Mucosa of descending colon (tissue), 3 donors: ENCODE measurements at places on chromosomes 16 and 17. TPM values are rescaled to one million over a fixed set of nuclear protein-coding genes. Genes with fewer than 3 reads are reported as not detected.
A peak's percentile ranks its signal among the peaks of the same experiment; 100 is the strongest.

MYH8 gene
- total RNA-seq: not detected

ZNF646 gene
- 19.1 TPM for total RNA-seq

- no peak for DNase-seq
Observed at GRCh38 chr17:16442141-16442540, 26.8 kb downstream of the TRPV2 start.

DNA sequence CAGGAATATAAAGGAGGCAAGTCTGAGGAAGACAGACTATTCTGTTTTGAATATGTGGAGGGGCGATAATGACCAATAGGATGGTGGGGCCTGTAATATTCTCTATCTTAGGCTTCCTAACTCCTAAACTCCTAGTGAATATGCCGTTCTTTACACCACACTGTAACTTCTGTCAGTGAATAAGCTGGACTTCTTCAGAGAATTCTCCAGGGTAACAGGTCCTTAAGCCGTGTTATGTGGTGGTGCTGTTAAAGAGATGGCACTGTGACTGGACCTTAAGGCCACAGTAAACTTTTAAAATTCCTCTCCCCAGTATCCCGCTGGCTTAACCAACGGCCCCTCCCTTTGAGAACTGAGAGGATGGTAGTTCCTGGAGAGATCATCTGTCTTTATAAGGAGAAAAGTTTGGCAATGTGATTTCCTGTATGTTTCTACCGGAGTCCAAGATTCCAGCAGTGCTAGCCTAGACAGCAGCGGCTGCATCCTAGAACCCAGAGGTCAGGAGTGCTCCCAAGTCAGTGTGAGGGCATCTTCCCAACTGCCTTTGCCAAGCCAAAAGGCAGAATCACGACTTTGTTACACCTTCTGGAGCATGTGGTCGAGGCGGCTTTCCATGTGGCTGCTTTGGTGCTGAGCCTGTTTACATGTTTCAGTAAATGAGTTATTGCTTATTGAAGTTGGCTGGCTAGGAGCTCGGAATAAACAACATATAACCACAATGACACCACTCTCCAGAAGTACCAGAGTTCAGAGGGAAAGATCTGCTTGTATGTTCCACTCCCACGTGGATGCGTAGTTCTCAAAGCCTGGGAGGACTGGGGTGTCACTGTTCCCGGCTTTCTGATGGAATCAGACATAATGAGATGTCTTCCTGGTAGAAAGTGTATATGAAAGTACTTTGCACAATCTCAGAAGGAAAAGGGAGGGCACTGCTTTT lies 41.0 kb downstream of the TUBD1 start:
- DNase-seq: peak; percentile 54

ACE gene
- total RNA-seq: 23.0 TPM
